Activated CD4-positive, CD25-positive, alpha-beta regulatory T cell treated with anti-CD3 and anti-CD28 coated beads, Interleukin-2, amount 50 U/mL, for 16 hours (primary cell): ENCODE measurements at places on chromosomes 2 and 18.

- no peak for DNase-seq
Observed at GRCh38 chr2:177329064-177329463, 63.5 kb upstream of the AGPS start.

DNA sequence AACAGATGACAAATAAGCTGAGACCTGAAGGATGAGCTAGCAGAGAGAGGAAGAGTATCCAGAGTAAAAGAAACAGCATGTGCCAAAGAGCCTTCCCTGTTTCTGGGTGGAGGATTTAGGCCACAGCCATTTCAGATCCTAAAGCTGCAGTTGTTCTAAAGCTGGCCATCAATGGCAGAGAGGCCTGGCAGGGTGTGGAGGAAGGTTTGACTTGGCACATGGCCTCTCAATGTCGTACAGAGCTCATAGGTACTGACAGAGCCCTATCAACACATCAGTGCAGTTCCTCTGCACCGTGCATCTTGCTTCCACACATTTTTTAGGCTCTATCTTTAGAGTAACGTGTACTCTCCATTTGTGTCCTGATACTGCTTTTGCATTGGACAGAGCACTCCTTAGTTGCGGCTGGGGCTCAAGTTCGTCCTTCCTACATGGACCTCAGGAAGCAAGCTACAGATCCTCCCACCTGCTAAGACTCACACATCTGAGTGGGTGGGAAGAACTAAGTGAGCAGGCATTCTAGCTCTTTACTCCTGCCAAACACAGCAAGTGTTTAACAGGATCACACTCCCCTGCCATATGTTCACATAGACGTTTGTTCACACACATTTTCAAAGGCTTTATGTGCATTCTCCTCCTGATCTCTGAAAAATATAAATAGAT lies 3.0 kb upstream of the CHMP3 start:
- no peak for DNase-seq

DNA sequence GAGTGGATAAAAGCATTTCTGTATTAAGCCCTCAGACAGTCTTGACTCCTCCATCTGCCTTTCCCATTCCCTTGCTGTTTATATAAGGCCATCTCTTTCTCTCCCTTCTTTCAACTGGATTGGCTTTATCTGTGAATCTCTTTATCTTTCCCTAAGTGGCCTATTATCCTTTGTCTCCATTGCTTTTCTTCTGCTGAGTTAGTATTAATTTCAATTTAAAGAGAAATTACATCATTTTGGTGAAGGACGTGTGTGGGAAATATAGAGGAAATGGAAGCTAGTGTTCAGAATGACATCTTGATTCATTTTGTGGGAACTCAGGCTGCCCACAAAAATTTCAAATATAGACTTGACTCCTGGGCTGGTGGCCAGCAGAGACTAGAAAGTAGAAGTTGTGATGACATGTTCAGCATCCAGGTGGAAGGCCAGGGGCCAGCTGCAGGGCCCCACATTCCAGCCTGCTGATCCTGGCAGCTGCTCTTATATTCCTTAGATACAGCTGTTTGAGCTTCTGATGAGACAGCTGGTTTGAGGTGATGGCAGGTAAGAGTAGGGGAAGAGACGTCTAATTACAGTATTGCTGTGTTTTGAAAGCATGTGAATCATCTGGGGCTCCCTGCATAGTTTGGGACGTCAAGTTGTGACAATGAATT lies 52.3 kb downstream of the DIS3L2 start:
- DNase-seq, result no peak

DNA sequence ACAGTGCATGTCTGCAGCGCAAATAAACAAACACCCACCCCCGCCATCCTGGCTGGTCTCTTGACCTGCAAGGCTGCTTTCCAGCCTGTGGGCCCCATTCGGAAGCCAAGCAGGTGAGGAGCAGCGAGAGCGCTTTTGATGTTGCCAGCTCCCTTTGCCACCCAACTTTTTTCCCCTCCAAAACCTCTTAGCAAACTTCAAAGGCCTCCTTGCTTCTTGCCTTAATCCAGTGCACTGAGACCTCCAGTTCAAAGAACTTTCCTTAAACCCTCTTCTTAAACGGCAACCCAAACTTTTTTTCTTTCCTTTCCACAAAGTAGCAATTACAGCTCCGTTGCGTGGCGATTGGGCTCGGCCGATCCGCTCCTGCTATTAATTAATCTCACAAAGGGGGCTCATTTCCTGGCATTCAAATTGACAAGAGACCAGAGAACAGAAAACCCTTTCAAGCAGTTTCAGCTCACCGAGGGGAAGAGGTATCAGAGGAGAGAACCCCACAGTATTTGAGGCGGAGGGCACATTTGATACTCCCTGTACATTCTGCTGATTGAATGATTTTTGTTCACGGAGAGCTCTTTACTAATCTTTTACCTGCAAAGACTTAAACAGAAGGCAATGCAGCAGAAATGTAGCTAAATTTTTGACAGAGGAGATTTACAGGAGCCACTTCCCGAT lies 531.4 kb downstream of the TMEM182 start:
- no peak for DNase-seq
